ENCODE measurements at places on chromosomes 6 and 20.
A peak's percentile ranks its signal among the peaks of the same experiment; 100 is the strongest.

DNA sequence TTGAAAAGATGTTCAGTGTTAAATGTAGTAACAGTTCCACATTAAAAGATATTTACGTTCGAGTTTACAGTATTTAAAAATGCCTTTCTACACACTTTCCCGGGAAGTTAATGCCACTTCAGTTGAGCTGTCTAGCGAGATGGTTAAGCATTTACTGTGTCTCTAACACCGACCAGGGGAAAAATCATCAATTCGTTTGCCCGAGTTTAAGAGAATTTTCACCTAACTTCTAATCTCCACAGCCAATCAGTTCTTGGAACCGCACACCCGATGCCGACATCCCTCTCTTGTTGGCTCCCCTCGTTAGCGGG, 58.2 kb downstream of the FAM217A start:
- DNase-seq: no peak

- DNase-seq: no peak
These were observed 20.6 kb downstream of the BRPF3 start for GRCh38 chr6:36217188-36217587.

DNA sequence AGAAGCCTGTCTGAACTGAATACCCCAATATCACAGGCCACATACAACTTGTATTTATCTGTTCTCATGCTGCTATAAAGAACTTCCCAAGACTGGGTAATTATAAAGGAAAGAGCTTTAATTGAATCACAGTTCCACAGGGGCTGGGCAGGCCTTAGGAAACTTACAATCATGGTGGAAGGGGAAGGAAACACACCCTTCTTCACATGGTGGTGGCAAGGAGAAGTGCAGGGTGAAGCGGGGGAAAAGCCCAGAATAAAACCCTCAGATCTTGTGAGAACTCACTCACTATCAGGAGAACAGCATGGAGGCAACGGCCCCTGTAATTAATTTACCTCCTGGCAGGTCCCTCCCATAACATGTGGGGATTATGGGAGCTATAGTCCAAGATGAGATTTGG, 50.3 kb upstream of the FNDC1 start:
- no peak for DNase-seq

GRCh38 chr6:38480036-38480435, 159.7 kb downstream of the BTBD9 start:
- DNase-seq: no peak

GRCh38 chr20:39603219-39603618, 641.1 kb downstream of the DHX35 start:
- no peak for DNase-seq

GRCh38 chr20:39853636-39854035, 835.4 kb downstream of the MAFB start:
- no peak for DNase-seq

GRCh38 chr20:14449323-14449722, 111.9 kb upstream of the FLRT3 start:
- no peak for DNase-seq

GRCh38 chr6:168070804-168071203, 8.2 kb downstream of the FRMD1 start:
- DNase-seq: no peak

- DNase-seq: no peak
These were observed 11.3 kb downstream of the GABRR1 start for GRCh38 chr6:89205819-89206218.

- DNase-seq: no peak
These were observed 49.1 kb downstream of the TXLNB start for GRCh38 chr6:139242457-139243240.

DNA sequence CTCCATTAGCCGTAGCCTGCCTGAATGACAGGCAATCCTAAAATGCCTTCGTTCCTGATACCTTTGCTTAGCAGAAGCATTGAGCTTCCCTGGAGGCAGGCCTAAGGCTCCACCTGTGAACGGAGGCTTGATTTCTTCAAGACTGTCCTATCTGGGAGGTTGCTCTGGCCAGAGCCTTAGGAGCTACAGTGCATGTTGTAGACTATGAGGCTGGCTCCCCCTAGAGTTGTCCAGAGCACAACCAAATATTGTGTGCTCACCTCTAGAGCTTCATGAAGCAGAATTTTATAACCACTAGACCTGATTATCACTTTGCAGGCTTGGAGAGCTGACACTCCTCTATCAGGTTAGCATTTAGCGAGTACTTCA, 217.8 kb downstream of the MAFB start:
- DNase-seq: no peak

DNA sequence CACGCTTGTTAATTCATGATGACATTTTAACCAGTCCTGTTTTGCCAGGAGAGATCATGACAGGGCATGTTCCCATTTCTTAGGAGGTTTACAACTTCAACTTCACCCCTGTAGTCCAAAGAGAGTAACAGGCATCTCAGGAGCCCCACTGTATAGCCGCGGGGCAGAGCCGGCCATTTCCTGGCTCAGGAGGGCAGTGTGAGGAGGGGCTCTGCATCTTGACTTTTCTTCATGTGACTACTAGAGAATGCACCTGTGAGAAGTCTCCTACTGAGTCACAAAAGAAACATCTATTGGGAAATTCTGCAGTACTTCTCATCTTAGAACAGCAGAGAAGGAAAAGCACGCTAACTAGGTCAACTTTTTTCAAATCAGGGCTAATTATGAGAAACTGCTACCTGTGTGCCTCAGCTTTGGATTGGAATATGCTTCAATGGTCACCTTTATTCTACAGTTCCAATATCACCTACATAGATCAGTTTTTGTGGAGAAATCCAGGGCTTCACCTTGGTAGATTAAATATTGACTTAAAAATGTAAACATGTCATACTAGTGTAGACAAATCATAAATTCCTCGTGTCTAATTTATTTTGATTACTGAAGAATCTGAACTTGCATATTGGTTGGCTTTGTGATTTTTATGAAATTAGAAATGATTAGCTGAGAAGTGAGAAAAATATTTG, 28.6 kb upstream of the SIM1 start:
- no peak for DNase-seq

DNA sequence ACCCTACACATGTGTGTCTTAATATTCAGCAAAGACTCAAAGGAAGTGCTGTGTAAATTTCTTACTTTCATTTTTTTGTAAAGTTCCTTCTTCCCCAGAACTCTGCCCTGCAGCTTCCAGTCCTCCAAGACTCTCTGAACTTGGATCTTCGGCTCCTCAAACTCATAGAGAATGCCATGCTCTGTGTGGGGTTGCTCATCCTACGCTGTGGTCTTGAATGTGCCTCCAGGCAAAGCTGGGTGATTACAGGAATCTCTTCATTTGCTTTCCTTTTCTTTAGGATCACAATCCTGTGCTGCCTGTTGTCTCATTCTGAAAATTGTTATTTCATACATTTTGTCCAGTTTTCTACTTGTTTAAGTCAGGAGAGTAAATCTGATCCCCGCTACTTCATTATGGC, 14.5 kb upstream of the CDC5L start:
- no peak for DNase-seq

DNA sequence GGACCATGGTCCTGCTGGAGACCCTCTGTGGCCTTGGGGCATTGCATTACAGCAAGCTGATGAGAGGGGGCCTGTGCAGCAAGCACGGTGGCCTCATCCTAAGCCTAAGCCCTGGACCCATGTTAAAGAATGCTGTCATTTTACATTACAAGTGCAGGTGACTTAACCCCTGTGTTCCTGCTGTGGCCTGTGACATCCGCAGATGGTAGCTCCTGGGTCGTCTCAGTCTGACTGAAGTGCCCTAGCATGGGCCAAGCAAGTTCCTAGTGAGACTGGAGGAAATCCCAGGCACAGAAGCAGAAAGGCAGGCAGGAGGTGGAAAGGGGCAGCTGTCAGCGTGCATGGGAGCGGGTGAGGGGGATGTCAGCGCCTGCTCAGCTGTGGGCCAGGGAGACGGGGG, 252.4 kb downstream of the FNDC1 start:
- no peak for DNase-seq

GRCh38 chr6:130766239-130767144, 60.7 kb upstream of the SMLR1 start:
- no peak for DNase-seq

DNA sequence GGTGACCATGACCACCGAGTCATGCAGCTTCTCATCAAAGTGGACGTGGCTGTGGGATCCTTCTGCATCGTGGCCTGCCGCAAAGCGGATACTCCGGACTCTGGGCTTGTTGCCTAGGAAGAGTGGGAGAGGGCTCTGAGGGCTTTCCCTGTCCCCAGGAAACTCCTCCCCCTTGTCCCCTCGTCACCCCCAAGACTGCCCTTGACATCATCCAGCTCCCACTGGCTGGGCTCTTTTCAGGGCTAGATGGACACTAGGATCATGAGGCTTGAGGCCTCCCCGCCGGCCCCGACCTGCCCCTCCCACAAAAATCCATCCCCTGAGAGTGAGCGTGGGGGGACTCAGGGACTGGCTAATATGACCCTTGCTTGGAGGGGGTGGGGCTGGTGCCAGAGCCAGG, 9.0 kb downstream of the ADISSP start:
- DNase-seq: no peak

GRCh38 chr20:36093025-36093803, 61.3 kb upstream of the EPB41L1 start:
- DNase-seq: no peak

DNA sequence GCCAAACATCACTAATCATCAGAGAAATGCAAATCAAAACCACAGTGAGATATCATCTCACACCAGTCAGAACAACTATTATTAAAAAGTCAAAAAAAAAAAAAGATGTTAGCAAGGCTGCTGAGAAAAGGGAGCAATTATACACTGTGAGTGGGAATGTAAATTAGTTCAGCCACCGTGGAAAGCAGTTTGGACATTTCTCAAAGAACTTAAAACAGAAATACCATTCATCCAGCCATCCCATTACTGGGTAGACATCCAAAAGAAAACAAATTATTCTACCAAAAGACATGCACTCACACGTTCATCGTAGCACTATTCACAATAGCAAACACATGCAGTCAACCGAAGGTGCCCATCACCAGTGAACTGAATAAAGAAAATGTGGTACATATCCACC, 213.9 kb downstream of the TTLL2 start:
- no peak for DNase-seq

GRCh38 chr6:18178960-18179615, 23.9 kb downstream of the KDM1B start:
- DNase-seq: no peak

DNA sequence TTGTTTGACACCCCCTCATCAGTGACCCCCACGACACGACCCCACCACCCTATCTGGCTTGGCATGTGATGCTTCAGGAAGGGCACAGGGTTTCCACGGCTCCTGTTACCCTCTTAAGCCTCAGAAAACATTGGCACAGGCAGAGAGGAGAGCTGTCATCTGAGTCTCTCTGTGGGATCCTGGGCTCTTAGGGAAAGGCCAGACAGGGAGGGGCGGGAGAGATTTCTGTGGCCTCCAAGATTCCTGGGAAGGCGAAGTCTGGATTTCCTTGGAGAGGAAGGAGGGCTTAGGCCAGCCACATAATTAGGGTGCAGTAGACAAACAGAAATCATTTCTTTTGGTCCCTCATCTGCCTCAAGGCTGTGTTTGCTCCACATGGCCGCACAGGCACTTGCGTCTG, 191.6 kb upstream of the SNX9 start:
- DNase-seq: no peak

- no peak for DNase-seq
These were observed 16.2 kb upstream of the TGM2 start for GRCh38 chr20:38181207-38181801.

DNA sequence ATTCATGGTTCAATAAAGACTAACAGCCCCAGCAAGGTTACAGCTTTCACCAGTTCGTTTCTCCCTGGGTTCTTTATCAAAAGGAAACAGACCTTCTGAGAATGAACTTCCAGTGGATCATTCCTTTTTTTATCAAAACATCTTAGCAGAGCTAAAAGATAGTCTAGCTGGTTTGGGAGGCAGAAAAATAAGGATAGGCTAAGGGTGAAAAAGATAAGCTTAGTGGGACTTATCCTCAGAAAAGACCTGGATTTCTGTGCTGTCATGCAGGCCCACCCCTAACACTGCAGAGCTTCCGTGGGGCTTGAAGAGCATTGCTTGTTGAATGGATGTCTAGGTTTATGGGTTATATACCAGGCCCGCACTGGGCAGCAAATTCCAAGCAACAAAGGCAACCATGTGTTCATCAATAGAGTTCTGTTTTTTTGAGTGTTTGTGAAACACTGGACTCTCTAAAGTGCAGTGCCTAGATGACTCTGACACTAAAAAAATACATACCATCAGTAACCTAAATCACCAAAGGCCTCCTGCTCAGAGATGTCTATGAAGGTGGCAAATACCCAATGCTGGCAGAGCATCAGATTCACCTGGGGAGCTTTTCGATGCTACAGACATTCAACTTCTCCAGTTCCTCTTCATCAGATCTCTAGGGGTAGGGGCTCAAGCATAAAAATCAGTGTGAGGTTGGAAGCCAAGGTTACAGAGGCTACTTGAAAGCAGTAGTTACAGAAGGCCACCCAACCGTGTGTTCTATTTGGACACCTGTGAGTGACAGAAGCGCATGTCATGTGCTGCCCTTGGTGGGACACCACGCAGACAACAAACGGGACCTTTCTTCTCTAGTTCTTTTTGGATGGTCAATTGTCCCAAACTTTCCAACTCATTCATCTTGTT, 53.0 kb downstream of the TNFAIP3 start:
- no peak for DNase-seq

- no peak for DNase-seq
These were observed 146.4 kb downstream of the RPS12 start for GRCh38 chr6:132960720-132961119.

GRCh38 chr6:154745243-154745642, 12.0 kb downstream of the SCAF8 start:
- DNase-seq: no peak

GRCh38 chr6:4323322-4323721, 187.9 kb upstream of the ECI2 start:
- no peak for DNase-seq

- DNase-seq: peak; percentile 78
These were observed 42.6 kb upstream of the ZNFX1 start for GRCh38 chr20:49320460-49320859.

DNA sequence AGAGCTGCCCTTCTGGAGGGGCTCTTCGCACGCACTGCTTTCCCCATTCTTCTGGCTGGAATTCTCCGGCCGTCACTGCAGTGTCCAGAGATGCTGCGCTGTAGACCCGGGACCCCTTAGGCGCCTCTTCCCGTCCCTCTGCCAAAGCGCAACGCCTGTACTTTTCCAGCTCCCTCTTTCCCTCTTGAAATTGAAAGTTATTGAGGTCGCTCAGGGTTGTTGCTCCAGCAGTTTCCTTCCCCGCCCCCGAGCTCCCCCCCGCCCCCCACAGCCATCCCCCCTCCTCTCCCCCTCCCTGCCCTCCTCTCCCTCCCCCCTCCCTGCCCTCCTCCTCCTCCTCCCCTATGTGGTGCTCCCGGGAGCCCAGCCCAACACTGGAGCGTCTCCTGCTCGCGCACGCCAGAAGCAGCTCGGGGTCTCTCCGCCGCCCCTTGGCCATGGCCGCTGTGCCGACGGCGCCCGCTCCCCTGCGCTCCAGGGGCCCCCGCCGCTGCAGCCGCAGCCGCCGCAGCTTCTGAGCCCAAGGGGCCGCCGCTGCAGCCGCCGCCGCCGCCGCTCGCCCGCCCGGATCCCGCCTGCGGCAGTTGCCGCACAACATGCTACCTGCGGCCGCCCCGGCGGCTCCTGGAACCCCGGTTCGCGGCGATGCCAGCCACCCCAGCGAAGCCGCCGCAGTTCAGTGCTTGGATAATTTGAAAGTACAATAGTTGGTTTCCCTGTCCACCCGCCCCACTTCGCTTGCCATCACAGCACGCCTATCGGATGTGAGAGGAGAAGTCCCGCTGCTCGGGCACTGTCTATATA, at the start of gene RSPO3:
TSS of gene RSPO3 (plus strand) at position 374 of the 804 bp plus-strand sequence. CDS start 522 bp downstream, outside the sequence.
- DNase-seq: peak; percentile 31

GRCh38 chr6:123085403-123085802, 89.4 kb downstream of the CLVS2 start:
- DNase-seq: no peak

GRCh38 chr6:18023891-18024290, 36.5 kb upstream of the KIF13A start:
- no peak for DNase-seq
